Stimulated activated CD4-positive, alpha-beta T cell treated with anti-CD3 and anti-CD28 coated beads, Interleukin-2, amount 100 ng/mL, for 48 hours (primary cell): ENCODE measurements at places on chromosomes 5 and 9.

GRCh38 chr5:6090079-6090654 lies 288.2 kb downstream of the MED10 start:
- no peak for DNase-seq

GRCh38 chr5:172792701-172793570 lies 21.9 kb upstream of the DUSP1 start:
- no peak for DNase-seq

DNA sequence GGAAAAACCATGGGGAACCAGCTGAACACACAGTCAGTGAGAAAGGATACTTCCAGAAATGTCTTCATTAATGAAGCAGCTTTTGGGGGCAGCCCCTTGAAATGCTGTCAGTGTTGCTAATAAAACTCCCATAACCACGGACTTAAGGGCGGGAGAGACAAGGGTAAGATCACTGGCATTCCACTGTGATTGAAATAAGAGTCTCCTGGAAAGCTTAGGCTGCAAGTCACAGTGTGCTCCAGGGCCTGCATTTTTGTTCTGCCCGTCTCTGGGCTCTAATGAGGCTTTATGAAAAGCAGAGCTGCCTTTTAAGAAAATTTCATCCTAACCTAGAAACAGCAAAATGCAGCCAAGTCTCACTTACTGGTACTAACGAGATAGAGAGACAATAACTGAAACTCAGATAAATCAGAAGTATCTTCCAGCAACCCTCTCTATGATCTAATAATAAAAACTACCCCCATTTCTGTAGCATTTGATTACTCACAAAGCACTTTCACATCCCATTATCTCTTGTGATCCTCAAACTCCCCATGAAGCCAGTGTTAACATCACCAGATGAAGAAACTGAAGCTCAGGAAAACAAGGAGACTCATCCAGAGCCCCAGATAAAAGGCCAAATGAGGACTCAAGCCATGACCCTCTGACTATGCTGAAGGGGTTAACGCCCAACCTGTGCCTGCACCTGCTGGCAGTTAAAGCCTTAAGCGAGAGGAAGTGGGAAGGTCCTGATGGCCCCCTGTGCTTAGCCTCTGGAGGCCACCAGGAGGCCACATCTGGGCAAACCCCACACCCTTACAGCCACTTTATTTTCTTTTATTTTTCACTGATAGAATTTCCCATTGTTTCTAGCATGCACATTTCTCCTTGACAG lies 37.5 kb downstream of the SPOCK1 start:
- DNase-seq, result no peak

- DNase-seq, result no peak
Observed at GRCh38 chr5:98110791-98111190, 662.7 kb upstream of the RGMB start.

GRCh38 chr5:98529321-98529720 lies 244.1 kb upstream of the RGMB start:
- no peak for DNase-seq

DNA sequence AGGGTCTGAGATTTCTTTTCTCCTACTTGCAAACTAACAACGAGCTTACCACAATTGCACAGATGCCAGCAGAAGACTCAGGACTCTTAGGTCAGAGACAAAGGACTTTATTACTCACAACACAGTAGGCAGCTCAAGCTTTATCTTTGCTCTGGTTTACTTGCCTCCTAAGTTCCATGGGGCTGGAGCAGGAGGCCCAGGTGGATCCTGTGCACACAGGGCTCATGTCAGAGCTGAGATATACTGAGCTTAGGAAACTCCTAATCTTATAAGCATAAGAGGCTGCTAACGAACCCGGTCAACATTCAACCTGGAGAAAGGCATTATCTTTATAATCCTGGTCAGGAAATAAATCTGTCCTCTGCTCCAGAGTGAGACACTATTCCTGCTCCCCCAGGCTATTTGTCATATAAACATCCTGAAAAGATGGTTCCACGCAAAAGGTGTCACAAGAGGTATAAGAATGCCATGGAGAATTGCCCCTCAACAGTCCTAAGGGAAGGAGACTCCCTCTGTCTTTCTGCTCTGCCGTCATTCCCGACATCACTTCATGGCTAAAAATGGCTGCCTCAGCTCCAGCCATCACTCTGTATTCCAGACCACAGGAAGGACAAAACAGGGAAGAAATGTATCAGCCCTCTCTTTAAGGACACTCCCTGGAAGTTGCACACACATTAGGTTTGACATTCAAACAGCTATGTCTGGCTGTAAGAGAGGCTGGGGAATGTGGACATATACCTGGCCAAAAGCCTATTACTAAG lies 16.2 kb downstream of the DUSP1 start:
- no peak for DNase-seq
